ENCODE measurements at places on chromosomes 2 and 18. TPM values are rescaled to one million over a fixed set of nuclear protein-coding genes. Genes with fewer than 3 reads are reported as not detected.
A peak's percentile ranks its signal among the peaks of the same experiment; 100 is the strongest.

The CNGA3 gene
- total RNA-seq: 8.6 TPM

The AKAIN1 gene
- total RNA-seq: not detected

The FBXO41 gene
- 2.9 TPM for total RNA-seq

DNA sequence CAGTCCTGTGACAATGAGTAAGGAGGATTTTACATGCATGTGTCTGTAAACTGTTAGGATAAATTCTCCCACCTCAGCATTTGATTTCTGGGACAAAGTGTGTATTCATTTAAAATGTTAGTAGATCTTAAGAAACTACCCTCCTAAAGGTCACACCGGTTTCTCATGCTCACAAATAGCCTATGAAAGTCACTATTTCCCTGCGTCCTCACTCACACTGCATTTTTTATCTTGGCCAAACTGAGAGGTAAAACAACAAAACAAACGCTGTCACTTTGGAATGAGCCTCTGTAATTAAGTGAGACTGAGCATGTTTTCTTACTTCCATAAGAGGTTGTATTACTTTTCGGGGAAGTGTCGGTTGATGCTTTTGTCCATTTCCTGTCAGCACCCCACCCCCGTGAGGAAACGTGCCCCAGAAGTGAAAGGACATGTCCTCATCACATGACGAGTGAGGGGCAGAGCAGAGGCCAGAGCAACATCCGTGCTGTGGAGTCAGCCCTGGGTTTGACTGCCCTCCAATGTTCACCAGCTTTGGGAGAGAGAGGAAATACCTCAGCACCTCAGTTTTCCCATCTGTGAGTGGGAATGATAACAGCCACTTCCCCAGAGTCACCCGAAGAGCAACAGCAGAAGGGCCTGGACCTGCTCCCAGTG, 3.1 kb downstream of the GYPC start:
- peak; percentile 89 for DNase-seq

- no peak for DNase-seq
Measured at GRCh38 chr2:134234535-134234934, 19.3 kb upstream of the MGAT5 start.

- DNase-seq: no peak
Measured at GRCh38 chr2:101770726-101771125, 73.2 kb downstream of the MAP4K4 start.

DNA sequence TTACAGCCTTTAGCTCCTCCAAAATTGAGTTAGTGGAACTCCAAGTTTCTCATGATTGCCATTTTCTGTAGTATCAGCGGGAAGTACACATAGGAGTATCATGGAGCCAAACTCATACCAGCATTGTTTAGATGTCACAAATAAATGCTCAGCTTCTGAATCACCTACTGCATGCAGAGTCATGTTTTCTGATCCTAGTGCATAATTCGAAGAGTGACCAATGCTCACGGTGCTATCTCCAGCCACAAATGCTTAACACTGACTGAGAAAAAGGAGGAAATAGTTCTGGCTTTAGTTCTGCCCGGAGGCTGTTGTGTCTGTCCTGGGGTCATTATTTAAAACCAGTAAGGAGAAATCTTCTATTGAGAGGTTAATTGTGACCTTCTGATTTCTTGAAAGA, 45.4 kb upstream of the LRATD1 start:
- no peak for DNase-seq

DNA sequence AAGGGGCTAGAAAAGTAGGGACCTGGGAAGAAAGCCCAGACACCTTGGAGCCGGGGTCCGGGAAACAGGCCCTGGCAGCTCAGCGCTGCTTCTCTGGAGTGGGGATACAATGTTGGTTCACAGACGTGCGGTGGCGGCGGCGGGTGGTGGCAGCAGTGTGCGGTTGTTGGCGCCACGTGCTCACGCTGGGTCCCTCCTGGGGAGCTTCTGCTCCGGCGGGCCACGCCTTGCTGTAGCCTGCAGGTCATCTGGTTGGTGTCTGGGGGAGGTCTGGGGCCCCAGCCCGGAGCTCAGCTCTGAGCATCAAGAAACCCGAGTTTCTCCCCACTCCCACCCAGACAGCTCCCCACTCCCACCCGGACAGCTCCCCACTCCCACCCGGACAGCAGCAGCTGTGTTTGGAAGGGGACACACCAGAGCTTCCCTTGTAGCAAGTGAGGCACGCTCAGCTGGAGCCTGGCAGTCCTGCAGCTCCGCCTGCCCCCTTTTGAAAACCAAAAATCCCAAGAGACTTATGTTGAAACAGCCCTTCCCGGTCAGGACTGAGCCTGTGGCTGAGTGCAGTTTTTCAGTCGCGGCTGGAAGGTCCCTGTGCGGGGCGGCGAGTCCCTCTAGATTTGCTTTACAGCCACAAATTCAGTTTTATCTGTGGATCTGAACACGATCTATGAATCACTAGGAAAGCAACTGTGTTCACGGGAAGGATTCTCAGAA, 46.9 kb downstream of the NFATC1 start:
- no peak for DNase-seq

- no peak for DNase-seq
Measured at GRCh38 chr18:26993568-26993967, 128.1 kb upstream of the AQP4 start.

GRCh38 chr2:160510617-160511016, 17.0 kb upstream of the RBMS1 start:
- no peak for DNase-seq

- DNase-seq: peak; percentile 72
Measured at GRCh38 chr2:182642328-182642727, 73.7 kb upstream of the DNAJC10 start.

- DNase-seq: no peak
Measured at GRCh38 chr2:126678269-126679065, 22.5 kb downstream of the GYPC start.

DNA sequence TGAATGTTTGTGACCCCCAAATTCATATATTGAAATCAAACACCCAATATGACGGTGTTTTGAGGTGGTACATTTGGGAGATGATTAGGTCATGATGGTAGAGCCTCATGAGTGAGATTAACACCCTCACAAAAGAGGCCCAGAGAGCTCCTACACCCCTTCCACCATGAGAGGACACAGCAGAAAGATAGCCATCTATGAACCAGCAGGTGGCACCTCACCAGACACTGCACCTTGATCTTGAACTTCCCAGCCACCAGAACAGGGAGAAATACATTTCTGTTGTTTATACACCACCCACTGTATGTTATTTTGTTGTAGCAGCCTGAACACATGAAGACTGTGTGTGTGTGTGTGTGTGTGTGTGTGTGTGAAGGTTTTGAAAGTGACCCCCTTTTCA, 58.1 kb downstream of the ST3GAL5 start:
- DNase-seq: no peak

DNA sequence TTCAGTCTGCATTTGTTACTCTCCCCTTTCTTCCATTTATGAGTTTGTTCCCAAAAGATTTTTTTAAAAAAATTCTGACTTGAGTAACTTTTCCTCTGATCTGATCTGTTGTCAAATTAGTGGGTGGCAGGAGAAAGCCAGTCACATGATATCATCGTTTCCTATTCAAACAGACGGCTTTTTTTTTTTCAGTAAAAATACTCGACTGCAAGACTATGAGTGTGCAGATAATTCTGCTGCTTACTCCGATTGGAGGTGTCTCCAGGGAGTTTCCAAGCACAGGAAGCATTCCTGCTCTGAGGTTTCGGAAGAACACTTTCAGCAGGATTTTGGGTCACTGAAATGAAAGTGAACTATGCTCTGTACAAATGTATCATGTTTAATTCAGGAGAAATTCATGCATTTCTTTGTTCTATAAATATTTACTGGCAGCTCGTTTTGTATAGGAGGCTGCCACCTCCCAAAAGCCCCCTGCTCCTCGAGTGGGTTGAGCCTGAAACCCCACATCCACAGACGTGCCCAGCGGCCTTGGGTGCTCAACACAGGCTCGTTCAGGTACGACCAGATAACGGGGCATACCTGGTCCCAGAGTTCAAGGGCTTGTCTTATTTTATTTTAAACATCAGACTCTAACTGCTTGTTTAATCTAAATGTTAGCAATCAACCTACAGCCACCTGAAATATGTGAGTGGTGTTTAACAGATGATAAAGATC, 126.9 kb upstream of the ZNF516 start:
- no peak for DNase-seq

DNA sequence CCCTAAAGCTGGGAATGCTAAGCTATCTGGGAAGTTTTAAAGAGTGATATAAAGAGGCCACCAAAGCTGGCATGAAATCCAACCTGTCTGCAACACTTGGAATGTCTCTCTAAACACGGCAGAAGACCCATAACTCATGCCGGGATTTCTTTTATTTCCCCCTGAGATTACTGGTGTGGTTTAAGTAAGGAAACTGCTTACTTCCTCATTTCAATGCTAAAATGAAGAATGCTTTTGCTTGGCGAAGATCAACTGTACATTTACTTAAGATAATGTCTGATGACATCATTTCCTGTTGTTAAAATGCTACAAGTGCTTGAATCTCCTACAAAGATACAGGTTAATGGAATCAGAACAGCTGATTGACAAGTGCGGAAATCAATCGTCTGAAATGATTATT, 353.8 kb upstream of the SALL3 start:
- DNase-seq: no peak

GRCh38 chr2:71782323-71782722, 329.0 kb downstream of the DYSF start:
- no peak for DNase-seq
